KBM-7 (cell line): ENCODE measurements at places on chromosomes 12 and 14.

- DNase-seq = no peak
These were observed 15.1 kb downstream of the ABHD4 start for GRCh38 chr14:22613106-22613695.

DNA sequence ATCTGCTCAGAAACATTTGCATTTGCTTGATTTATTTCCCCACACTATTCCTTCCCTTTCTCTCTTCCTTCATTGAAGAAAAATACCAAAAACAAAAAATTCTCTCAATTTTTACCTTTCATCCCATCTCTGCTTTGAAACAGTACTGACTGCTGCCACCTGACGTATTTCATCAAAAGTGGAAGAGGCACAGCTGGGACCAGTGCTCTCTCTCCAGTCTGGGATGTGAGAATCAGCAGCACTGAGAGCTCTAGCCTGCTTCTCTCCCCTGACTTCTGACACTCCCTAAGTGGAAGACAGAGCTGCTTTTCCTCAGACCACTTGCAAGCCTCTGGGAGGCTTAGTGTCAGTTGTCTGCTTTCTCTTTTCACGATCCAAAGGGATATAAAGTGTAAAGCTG lies 36.9 kb downstream of the TTLL5 start:
- no peak for DNase-seq

DNA sequence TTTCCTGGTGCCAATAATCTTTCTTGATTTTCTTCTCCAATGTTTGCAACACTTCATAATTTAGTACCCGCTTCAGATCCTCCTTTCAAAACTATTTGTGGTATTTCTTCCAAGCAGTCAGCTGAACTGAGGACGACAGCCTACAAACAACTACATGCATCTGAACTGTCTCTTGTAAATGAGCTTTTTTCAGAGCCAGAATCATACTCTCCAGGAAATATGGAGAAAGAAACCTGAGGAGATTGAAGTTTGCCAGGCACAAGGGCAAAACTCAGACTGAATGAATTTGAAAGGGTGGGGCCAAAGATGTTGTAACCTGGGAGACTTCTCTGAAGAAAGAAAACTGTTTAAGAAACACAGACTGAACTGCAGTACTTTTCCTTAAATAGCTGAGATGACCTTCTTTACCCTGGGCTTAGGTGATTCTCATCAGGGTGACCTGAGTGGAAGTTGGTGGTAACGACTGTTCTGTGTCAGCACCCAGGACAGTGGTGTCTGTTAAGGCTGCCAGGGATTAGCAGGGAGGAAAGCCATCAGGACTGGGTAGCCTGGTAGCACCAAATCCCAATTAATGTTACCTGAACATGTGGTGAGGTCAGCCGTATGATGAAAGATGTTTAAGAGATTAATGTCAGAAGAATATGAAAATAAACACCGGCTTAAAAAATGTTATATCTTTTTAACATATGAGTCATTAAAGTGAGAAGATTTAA lies 95.0 kb downstream of the TGFB3 start:
- DNase-seq = no peak

DNA sequence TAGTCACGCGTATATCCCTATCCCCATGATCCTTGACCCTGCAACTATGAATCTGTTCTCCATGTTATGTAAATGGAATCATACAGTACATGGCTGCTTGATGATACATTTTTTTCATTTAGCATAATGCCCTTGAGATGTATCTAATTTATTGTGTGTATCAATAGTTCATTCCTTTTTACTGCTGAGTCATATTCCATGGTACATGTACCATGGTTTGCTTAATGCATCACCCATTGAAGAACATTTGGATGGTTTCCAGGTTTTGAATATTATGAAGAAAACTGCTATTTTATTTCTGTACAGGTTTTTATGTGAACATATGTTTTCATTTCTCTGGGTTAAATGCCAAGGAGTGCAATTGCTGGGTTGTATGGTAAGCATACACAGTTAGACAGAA lies 4.0 kb upstream of the RNASE10 start:
- no peak for DNase-seq

DNA sequence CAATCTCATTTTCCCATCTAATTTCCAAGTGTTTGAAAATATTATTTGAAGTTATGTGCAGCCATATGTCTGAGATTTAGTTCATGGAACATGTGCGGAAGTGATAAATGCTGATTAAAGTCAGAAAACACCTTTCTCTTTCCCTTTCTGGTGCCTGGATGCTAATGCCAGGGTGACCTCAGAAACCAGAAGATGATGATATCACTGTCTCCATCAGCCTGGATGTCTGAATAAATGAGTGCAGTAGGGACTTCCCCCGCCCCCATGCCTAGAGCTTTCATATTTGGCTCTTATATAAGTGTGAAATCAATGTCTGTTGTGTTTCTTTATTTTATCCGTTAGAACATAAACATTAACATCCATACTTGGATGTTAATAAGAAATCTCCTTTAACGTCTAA lies 261.9 kb upstream of the LRIG3 start:
- DNase-seq = no peak

DNA sequence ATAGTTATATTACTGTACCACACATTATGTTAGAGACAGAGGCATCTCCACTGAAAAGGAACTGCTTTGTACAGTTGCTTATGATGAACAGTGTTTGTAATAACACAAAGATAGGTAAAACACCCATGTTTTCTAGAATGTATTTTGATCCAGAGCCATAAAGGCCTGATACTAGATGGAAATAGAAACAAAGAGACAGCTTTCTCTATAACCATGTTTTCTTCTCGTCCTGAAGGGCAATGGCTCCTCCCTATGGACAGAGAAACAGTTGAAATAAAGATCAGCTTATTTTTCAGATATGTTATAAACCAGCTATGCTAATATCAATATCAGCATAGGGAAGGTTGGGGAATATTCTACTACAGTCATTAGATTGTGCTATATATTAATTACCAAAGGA lies 109.2 kb downstream of the ATXN7L3B start:
- no peak for DNase-seq

DNA sequence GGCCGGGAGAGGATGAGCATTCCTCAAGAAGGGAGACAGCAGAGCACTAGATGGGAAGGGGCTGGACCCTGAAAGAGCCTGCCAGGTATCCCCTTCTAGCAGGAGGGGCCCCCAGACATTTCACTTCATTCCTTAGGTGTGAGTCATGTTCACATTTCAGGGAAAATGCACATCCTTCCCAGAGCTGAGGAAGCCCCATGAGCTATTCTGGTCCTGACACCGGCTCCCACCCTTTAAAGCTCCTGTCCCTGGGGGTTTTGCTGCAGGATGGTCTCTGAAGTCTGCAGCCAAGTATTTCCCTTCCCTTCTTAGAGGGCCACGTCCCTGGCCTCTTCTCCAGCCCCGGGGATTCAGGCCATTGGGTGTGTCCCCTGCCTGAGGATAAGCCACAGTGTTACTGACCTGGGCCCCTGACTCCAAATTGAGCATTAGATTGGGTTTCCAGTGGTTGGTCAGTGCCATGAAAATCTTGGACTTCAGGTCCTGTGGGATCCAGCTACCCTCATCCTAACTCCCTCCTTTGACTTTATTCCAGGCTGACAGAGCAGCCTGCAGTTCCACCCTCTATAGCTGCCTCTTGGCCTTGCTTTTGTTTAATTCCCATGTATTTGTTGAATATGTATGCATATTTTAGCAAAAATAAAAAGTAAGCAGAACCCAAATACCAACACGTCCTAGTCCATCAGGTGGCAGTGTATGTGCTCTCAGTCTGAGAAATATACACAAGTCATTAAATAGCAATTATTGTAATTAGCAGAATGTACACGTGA lies 267.1 kb downstream of the CACNA1C start:
- DNase-seq = no peak

GRCh38 chr12:105157606-105158005 lies 50.1 kb downstream of the WASHC4 start:
- no peak for DNase-seq

- no peak for DNase-seq
These were observed 18.2 kb downstream of the ERP29 start for GRCh38 chr12:112031472-112031871.

DNA sequence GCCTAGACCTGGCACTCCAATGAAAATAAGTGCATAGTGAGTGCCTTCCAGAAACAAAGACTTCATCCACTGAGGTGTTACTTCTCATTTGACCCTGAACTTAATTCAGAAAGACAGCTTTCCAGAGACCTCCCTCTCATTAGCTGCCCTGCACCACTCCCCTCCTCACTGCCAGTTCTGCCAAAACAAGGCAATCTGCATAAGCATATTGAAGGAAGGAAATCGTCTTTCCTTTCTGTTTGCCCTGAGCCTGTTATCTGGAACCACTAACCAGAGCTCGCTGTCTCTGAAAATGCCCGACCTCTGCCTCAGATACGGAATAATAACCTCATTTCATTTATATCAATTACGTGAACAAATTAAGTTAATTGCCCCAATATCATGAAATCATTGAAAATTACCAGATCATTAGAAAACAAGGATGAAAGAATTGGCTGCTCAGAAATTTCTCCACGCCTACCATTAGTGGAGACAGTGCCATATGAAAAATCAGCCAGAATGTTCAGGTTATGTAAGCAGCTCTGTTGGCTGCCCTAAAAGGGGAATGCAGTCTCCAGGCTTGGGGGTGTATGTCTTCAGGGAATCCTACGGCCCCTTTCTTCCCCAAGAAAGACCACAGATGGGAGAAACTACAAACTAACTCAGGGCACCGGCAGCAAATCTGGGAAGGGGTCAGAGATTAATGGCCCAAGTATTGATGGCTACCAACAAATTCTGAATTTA lies 149.9 kb upstream of the FKBP4 start:
- DNase-seq = peak; percentile 22

GRCh38 chr14:20228681-20229080 lies at the start of gene OR11H7:
Gene OR11H7 (plus strand): TSS chr14:20228981.
- DNase-seq = no peak

GRCh38 chr14:22955702-22956569 lies 954 bp downstream of the HAUS4 start:
- DNase-seq = no peak

- DNase-seq = no peak
These were observed 10.7 kb downstream of the ULK1 start for GRCh38 chr12:131905081-131905629.

GRCh38 chr12:38465020-38465419 lies 148.4 kb downstream of the ALG10B start:
- DNase-seq = no peak
